ENCODE measurements at places on chromosomes 13 and 19.

DNA sequence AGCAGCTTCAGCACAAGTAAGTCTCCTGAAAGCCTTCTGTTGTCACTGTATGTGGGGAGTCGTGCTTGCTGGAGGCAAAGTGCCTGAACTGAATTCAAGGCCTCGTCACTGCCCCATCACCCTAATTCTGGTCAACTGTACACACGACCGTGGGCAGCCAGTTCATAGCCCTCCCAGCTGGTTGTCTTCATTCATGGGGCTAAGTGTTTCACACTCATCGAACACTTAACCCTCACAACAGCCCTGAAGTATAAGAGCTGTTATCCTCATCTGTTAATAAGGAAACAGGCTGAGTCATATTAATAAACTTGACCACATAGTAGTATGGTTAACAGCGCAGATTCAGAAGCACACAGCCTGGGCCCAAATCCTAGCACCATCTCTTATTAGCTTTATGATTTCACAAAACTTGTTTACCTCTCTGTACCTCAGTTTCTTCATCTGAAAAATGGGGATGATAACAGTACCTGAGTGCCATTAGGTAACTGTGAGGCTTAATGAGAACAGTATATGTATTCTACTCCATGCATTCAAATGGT is 66.7 kb downstream of the CDADC1 start:
- DNase-seq = no peak

DNA sequence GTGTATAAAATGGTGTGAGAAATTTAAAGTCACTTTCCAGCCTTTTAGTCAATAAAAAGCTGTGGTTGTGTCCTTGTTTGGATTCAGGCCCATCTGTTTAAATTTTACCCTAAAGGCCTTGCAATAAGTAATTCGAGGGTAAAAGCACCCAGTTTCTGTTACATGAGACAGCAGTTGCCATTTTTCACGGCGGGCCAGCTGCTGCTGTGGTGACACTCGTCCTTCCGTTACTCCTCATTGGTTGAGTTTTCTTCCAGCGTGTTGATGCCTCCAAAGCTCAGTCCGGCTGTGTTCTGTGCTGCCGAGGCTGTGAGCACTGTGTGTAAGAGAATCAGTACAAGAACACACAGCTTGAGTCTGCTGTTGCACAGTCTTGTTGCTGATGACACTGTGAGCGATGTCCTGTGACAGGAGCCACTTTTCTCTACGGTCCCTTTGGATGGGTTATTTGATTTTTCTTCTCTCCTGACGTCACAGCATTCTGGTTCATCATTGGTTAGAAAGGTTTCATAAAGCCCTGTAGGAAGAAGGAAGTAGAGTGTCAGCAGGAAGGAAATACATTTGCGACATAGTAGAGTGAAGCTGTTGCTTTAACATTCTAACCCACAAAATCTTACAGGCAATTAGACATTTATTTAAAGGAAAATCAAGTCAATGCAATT is 602.5 kb upstream of the ARGLU1 start:
- no peak for DNase-seq

DNA sequence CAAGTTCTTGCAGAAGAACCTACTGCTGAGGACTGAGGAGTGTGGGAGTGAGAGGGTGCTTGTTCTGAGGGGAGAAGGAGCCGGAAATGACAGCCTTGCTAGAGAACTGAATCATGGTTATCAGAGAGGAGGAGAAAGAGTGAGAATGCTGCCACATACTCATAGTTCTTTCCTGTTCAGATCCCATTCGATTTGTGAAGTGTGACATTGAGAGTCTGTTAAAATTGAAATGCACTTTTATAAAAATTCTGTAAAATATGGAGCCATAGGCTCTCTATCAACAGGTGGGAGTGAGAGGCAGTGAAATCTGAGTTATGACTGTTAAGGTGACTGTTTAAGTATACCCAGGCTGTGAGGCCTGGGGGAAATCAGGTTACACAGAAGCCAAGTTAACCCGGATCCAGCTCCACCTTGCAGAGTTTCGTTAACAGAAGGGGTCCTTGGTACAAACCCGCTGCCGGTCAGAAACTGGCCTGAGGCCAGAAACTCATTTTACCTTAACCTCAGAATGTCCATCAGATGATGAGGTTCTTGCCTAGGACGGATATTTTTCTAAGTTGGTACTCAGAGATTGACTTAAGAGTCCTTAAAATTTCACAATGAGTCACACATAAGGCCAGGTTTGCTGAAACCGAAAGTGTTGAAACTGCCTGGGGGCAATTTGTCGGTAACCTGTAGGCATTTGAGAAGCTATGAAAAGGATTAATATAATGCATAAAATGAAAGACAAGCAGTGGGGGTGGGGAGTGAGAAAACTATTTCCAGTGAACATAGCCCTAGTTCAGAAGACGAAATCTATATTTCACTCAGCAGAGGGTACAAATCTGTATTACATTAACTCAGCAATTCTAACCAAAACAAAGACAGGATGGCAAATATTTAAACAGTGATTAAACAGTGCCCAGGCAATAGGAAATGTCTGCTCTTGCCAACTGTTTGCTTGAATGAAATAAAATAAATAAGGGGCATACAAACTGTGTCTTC is 350.5 kb downstream of the KCNRG start:
- DNase-seq = no peak

DNA sequence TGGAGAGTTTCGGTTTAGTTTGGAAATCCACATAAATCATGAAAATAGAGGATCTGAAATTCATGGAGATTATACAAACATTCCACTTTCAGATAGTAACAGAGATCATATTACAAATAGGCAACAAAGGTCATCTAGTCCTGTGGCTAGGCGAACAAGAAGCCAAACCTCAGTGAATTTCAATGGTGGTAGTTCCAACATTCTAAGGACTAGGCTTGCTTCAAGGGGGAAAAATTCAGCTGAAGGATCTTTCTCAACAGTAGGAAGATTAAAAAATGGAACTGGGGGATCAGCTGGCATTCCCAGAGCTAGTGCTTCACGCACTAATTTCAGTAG is 47.0 kb downstream of the FOXO1 start:
- DNase-seq = no peak

- DNase-seq = no peak
Observed at GRCh38 chr13:50483416-50483815, 360.1 kb downstream of the DLEU7 start.

GRCh38 chr13:30696278-30697176 is 38.8 kb upstream of the ALOX5AP start:
- DNase-seq = no peak

- DNase-seq = no peak
Observed at GRCh38 chr13:39600766-39601165, 2.2 kb downstream of the LHFPL6 start.

DNA sequence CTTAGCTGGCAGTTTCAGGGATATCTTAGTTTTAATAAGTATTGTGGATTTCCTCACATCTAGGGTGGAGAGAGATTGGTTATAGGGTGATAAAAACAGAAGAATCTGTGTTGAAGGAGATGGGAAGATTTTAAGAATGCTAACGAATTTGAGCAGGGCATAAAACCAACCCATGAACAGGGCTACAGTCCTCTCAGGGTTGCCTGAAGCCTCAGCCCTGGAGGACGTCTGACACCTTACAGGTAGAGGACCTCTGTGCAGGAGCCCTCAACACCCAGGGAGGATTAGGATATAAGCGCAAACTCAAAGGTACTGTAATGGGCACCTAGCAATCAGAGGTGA is 461 bp upstream of the WASF3 start:
- no peak for DNase-seq

- no peak for DNase-seq
Observed at GRCh38 chr19:33386361-33386858, 12.9 kb downstream of the CEBPG start.

- no peak for DNase-seq
Observed at GRCh38 chr13:100611678-100612492, 23.3 kb upstream of the GGACT start.

- DNase-seq = no peak
Observed at GRCh38 chr19:4099041-4099764, 24.7 kb downstream of the MAP2K2 start.

DNA sequence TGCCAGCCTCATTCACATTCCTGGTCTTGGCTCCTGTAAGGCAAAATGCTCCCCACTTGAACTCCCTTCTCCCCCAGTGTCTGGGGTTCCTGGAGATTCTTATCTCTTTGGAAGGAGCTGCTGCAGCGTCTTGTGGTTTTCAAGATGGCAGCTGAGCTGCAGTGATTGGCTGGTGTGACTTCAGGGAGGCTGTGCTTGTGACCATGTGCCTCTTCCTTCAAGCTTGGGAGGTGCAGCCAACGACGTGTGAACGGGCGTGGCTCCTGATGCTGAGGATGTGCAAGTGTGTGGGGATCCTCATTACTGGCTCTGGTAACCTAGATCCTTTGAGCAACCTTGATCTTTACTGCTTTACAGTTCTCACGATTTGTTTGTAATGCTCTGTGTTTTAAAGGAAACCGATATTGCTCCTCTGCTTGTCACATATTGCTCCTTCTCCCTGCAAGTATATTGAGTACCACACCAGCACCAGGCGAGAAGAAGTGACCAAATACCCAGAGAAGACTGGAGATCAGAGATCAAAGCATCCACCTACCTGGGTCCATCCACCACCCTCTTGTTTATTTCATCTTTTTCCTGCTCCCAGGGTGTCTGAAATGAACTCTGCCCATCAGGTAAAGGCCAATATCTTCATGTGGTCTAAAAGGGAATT is 208.5 kb downstream of the FGF9 start:
- no peak for DNase-seq

GRCh38 chr13:37413161-37413560 is 185.4 kb downstream of the POSTN start:
- DNase-seq = no peak

DNA sequence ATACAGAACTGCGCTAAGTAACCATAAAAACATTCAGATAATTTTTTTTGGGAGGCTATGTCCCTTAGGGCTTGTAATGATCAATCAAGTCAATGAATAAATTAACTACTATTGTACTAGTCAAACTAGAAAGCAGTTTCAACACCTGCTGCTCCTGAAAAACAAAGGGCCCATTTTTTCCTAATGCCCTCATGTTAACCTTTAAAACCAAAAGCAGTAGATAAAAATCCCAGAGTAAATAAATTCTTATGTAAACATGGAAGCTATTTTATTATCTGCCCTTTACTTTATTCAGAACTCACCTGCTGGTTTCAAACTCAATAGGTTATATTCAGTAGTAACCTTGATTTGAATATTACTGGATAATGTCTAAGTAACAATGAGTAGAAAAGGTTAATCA is 159.5 kb upstream of the STARD13 start:
- DNase-seq = no peak

GRCh38 chr19:13099073-13099999 is 3.3 kb downstream of the LYL1 start:
- DNase-seq = peak; percentile 48

DNA sequence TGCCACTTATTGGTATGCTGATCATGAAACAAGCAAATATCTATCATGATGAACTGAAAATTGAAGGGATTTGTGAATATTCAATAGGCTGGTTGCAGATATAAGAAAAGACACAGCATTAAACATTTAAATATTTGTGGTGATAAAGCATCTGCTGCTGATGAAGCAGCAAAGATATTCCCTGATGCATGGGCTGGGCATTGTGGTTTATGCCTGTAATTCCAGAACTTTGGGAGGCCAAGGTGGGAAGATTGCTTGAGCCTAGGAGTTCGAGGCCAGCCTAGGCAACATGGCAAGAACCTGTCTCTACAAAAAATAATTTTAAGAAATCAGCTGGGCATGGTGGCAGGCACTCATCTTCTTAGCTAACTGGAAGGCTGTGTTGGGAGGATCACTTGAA is 54.5 kb downstream of the GPR180 start:
- DNase-seq = no peak

DNA sequence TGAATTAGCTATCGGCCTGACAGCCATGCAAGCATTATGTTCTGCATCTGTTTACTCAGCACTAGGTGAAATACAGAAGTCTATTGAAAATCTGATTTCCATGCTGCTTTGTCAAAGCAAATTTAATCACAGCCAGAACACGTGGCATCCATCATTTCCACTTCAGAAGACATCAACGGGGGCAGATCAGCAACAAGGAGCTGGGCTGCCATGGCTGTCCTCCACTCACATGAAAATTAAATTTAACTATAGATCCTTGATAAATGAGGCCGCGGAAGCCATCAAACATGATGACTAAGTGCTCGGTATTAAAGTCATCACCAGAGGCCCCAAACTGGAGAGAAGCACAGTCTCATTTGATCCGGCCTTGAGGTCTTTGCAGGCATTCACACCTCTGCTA is 443.5 kb downstream of the HS6ST3 start:
- no peak for DNase-seq

DNA sequence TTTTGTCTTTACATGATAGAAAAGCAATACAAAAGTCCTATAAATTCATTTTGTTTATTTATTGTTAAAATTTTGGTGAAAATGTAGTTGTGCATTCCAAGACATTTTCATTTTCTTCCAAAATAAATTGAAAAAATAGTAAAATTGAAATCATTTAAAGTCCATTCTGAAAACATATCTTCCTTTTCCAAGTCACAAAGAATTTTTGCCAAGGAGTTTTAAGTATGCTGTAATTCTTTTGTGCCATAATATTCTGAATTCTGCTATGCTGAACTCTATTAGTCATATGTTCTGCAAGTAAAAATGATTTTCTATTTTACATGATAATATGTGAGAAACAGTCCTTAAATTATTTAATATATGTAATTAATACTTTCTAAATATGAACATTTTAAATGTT is 879.6 kb upstream of the SLC10A2 start:
- no peak for DNase-seq

DNA sequence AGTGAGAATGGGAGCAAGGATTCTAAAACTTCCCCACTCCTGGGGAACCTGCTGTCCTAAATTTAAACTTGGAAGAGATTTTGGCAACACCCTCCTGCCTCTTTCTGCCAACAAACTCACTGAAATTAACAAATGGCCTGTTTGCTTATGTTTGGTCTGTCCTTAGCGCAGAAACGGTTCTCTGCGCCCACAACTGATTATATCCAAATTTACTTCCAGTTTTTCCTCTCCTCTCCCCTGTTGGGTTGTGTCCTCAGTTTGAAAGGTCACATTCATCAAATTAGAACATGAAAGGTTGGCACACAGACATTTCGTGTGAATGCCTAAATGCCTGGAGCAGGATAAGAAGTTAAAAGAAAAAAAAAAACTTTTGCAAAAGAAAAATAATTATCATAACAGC is 56.4 kb upstream of the MRI1 start:
- no peak for DNase-seq

DNA sequence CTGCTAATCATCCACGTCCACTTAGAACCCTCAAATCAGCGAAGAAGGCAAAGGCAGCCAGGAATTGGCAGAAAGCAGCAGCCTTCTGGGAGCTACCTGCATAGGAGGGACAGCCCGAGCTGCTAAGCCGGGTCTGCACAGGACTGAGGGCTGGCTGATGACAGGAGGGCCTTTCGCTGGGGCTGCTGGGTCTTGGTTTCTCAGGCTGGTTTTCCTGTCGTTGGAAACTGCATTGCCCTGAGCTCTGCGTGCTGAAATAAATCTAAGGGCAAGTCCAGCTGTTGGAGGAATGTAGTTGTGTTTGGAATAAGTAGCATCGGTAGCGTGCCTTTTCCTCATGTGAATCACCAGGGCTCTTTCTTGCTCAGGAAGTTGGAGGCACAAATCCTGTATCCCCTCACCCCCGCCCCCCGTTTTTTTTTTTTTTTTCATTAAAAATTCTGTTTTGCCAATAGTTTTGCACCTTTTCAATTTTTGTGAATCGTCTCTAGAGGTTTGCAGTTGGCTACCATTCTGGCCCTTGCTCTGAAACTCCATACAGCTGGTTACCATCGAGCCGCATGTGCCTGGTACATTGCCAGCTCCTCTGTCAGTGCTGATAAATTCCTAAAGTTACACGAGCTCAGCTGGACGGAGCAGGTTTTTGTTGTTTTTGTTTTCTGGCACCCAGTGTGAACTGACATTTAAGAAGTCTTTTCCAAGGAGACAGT is 193.9 kb upstream of the RNF113B start:
- no peak for DNase-seq

All from stimulated activated CD8-positive, alpha-beta memory T cell treated with anti-CD3 and anti-CD28 coated beads, Interleukin-15, amount 100 ng/mL, for 1 hour (primary cell).